ENCODE measurements at places on chromosomes 16 and 17.

DNA sequence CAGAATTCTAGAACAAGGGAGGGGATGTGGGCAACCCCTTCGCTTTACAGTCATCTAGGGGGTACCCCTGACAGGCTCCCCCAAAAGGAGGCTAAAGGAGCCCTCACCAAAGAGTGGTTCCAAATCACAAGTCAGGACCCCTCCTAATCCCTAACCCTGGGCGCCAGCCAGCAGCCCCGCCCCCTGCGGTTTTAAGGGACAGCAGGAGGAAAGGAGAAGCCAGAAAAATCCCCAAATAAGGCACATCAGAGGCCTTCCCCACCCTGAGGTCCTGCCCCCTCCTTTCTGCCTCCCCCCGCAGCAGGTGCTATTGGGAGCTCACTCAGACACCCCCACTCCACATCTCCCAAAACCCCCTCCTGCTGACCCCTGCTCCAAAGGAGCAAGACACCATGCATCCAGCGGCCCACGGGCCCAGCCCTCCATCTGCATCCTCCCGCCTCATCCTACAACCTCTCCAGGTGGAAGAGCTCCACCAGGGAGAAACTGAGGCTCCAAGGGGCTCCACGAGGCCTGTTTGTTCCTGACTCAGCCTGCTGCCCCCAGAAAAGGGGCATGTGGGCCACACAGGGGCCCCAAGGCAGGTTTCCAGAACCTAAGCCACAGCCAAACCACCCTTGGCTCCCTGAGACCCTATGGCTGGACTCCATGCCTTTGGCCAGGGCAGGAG, 93.5 kb downstream of the GOSR1 start:
- peaks cover 10% of the 10 kb centered on the region for H3K27me3 ChIP-seq
- no peak overlapping the region for H3K27ac ChIP-seq
- H3K36me3 ChIP-seq, result no peaks in the 10 kb centered on the region
- no peak for DNase-seq
- no peak overlapping the region for H3K4me3 ChIP-seq
- no peaks in the 10 kb centered on the region for H3K4me1 ChIP-seq

- peak overlapping the region; percentile 90 for H3K27ac ChIP-seq
- no peaks in the 10 kb centered on the region for H3K4me1 ChIP-seq
- H3K4me3 ChIP-seq, result peak overlapping the region; percentile 91
- peaks cover 26% of the 10 kb centered on the region for H3K36me3 ChIP-seq
Observed at GRCh38 chr16:18800775-18801144, 589 bp downstream of the ARL6IP1 start.

GRCh38 chr17:48720266-48721008, 1.9 kb downstream of the PRAC1 start:
- no peaks in the 10 kb centered on the region for H3K36me3 ChIP-seq
- DNase-seq, result peak; percentile 9
- peaks cover 46% of the 10 kb centered on the region for H3K4me1 ChIP-seq
- no peak overlapping the region for H3K27ac ChIP-seq

GRCh38 chr16:89139907-89140361, 31.6 kb upstream of the CDH15 start:
- H3K27ac ChIP-seq, result no peak overlapping the region
